ENCODE measurements at places on chromosomes 4 and X.

DNA sequence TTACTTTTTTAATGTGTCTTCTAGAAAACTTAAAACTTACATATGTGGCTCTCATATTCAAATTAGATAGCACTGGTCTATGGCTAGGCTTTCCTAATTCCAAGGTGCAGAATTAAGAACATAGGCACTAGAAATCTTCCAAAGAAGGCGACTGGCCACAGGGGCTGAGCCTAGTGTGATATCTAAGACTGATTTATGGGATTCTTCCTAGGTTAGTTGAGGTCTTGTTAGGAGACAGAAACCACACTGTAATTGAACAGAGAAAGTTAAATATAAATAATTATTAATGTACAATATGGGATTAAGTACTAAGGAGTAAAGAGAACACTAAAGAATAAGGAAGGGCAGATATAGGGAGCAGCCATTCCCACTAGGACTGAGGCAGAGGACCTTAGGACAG is 48.3 kb downstream of the SNX25 start:
- DNase-seq: no peak

GRCh38 chr4:100059467-100059866 is 109.4 kb upstream of the H2AZ1 start:
- DNase-seq: no peak

DNA sequence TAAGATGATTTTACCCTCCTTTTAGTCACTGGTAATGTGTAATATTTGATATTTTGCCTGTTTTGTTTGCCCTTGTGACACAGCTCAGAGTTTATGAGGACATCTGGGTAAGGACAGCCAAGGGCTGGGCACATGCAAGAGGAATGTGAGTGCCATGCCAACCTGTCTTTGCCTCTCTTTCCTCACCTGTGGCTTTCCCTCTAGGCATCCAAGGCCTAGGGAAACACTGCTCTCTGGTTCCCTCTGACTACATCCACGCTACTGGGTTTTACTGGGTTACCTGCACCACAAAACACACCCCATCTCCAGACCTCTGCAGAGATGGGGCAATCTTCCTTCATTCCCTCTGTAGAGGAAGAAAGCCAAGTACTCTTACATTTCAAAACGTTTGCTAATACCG is 7.7 kb downstream of the HPGDS start:
- no peak for DNase-seq

DNA sequence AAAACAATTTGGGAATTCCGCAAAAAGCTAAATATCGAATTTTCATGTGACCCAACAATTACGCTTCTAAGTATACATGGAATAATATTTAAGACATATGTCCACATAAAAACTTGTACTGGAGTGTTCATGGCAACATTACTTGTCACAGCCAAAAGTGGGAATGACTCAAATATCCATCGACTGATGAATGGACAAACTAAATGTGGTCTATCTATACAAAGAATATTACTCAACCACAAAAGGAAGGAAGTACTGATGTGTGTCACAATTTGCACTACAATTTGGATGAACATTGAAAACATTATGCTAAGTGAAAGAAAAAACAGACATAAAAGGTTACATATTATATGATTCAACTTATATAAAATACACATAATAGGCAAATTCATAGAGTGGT is 71.9 kb downstream of the AFF2 start:
- no peak for DNase-seq

DNA sequence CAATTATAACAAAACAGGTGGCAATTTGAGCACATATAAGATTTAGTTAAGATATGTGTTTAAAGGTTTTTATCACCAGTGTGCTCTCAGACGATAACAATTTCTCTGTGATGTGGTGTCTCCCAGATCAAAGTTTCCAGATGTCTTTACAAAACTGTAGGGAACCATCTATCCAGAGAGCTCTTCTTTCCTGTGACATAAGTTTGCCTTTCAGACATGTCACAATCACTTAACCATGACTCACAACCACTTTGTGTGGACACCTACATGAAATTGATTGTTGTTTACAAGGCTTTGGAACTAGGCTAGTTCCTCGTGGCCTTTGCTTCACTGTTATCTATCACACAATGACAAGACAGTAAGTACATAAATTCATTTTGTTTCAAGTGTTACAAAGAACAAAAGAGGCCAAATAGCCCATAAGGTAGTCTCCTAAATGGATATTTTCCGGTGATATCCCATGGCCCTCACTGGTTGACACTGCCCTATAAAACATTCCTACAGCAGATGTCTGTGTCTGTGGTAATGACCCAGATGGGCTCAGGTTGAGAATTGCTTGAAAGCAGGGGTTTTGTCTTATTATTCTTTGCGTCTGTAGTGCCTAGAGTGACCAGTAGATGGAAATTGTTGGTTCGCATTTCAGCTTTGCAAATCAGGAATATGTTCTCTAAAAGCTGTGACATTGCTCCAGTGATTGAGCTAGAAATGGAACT is 297.8 kb upstream of the FAM241A start:
- no peak for DNase-seq

- DNase-seq: no peak
Measured at GRCh38 chrX:18252644-18253359, 32.1 kb upstream of the BEND2 start.

- no peak for DNase-seq
Measured at GRCh38 chrX:103805860-103806259, 26.2 kb downstream of the RAB9B start.

- DNase-seq: no peak
Measured at GRCh38 chrX:27706526-27706925, 101.3 kb upstream of the MAGEB10 start.

GRCh38 chr4:29553846-29554245 is 1166.3 kb upstream of the PCDH7 start:
- no peak for DNase-seq

GRCh38 chrX:57137501-57137900 is 304 bp upstream of the SPIN2A start:
- no peak for DNase-seq

- no peak for DNase-seq
Measured at GRCh38 chr4:141659539-141659938, 23.2 kb downstream of the IL15 start.

DNA sequence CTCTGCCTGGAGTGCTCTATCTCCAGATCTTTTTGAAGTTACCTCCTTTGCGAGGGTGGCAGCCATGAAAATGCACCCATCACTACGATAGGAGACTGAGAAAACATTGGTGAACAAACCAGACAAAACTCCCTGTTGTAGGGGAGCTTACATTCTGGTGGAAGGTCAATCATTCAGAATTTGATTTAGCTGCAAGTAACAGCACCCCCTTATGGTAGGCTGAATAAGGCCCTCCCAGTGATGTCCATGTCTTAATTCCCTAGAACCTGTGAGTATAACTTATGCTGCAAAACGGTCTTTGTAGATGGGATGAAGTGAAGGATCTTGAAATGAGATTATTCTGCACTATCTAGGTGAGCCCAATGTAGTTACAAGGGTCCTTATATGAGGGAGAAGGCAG is 5.6 kb upstream of the TEC start:
- DNase-seq: no peak

DNA sequence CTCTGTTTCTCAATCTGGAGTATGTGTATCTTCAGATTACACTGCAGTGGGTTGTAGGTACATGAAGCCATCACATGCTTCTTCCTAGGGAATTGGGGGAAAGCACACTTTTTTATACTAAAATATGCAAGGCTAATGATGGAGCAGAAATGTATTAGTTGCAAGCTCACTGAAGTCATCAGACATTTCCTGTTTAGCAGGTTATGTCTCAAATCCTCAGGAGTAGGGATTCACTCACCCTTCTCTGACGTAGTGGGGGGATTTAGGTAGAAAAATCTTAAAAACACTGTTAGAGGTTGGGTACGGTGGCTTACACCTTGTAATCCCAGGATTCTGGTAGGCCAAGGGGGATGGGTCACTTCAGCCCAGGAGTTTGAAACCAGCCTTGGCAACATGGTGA is 128.4 kb upstream of the GPC4 start:
- no peak for DNase-seq
